ENCODE measurements at places on chromosomes 1 and 21.

GRCh38 chr1:6509919-6510291 lies 18.4 kb upstream of the PLEKHG5 start:
- peak; percentile 52 for DNase-seq

DNA sequence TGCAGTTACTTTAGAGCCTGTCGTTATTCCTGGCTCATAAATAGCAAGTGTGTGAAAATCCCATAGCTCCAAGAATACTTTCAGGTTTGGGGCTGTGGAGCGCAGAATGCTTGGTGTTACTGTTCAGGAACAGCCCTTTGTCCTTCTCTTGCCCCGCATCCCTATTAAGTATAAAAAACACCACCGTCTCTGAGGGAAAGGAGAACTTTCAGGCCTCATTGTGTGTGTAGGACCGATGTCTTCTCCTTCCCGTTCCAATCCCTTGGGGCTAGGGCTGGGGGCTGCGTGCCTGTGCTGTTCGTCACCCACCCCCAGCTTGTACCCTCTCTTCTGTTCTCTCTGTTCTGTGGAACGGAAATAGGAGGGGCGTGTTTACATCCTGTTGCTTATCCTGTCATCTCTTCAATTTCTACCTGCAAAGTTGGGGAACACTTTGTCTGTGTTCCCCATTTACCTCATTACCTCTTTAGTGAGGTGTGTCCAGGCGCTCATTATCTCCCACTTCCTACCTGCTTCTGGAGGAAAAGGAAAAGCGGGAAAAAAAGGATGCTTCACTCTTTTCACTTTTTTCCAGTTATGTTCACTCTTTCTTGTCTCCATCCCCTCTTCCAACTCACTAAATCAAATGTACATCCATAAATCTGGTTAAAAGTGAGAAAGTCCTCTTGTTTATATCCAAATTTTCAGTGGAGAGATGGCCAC lies 788 bp upstream of the TXNIP start:
- no peak for DNase-seq

DNA sequence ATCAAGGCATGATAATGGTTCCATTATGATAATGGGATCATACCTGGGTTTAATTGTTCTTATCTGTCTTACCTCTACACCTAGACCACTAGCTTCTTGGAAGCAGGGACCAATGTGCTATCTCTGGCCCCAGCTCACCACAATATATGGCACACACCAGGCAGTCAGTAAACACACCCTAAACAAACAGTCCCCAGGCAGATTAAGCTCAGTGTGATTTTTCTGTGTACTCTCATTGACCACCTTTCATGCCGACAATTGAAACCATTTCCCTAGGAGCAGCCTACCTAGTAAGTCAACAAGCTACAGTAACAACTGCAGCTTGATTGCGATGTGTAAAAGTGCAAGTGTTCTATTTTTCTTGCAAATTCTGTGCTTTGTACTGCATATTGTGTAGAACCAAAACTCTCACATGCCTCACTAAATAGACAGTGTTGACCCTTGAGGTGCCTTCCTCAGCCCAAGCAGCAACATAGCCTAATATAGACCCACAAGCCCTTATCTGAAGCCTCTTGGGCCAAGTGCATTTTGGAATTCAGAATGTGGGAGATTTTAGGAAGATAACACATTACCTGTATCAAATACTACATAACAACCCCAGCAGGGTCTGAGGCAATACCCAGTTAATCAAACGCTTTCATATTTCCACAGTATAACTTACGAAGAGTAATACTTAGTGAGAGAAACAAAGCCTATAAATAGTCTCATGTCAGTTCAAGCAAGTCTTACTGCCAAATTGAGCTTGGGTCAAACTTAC lies 32.0 kb downstream of the INPP5B start:
- no peak for DNase-seq

- DNase-seq, result no peak
These were observed 152.2 kb downstream of the SIPA1L2 start for GRCh38 chr1:232477728-232478127.

- no peak for DNase-seq
These were observed 6.0 kb upstream of the FCRL2 start for GRCh38 chr1:157782931-157783330.

DNA sequence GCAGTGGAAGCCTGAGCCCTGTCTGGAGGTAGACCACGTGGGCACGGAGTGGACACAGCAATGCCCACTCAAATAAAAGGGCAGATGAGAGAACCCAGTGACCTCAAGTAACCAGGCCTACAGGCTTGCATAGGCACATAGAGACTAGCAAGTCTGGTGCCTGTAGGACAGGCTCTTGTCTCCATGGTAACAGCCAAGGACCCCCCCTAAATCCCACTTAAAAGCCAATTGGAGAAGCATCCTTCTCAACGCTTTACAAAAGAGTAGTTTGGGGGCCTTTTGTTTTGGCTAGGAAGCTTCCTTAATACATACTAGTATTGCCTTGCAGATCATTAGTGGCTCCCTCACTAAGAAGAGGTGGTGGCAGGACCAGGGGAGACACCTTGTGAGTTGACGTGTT lies 63.9 kb downstream of the VWA5B1 start:
- no peak for DNase-seq

DNA sequence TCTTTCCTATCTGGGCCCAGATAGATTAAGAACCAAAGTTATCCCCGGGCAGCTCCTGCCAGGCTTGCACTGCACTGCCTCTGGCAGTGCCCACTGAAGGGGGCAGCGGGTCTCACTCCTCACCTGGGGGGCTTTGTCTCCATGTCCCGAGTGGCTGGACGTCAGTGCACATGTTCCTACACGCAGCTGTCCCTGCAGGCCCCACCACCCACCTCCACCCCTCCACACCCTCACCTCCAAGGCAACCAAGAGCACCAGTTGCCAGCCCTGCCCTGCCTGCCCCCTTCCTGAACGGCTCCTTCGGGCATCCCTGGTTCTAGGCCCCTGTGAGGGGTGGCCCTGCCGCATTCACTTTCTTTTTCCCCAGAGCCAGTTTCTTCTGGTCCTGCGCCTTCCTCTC lies 147.2 kb downstream of the PEX14 start:
- no peak for DNase-seq

DNA sequence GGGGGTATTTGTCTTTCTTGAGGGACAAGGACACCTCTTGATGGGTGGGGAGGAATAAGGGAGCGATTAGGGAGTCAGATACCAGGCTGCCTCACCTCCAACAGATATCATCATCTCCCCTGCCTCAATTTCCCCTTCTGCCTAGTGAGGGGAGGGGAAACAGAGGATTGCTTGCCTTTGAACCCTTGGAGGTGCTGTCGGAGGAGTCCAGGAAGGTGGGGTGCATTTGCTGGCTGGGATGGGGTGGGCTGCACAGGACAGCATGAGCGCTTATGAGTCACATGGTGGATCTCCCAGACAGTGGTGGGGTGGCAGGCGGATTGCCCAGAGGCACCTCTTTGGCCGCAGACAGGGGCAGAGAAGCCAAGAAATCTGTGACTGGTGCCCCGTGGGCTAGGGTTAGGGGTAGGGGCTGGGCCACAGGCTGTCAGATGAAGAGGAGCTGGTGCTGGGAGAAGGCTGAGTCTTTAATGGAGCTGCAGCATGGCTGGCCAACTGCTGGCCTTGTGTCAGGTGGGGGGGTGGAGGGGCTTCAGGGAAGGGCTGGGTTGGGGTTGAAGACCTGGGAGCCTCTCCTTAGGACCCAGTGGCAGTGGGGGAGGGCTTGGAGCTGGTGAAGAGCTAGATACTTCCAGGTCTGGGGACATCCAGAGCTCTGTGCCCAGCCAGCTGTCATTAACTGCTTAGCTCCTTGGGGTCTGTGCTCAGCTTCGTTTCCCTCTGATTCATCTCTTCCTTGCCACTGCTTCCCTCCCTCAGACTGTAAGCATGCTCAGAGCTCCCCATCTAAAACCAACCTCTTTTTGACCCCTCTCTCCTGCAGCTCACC lies 7.0 kb upstream of the ADORA1 start:
- DNase-seq, result no peak

- DNase-seq, result no peak
These were observed 529.5 kb downstream of the KCNT2 start for GRCh38 chr1:196078691-196079090.

- no peak for DNase-seq
These were observed 108.2 kb downstream of the LTN1 start for GRCh38 chr21:28884481-28884880.

DNA sequence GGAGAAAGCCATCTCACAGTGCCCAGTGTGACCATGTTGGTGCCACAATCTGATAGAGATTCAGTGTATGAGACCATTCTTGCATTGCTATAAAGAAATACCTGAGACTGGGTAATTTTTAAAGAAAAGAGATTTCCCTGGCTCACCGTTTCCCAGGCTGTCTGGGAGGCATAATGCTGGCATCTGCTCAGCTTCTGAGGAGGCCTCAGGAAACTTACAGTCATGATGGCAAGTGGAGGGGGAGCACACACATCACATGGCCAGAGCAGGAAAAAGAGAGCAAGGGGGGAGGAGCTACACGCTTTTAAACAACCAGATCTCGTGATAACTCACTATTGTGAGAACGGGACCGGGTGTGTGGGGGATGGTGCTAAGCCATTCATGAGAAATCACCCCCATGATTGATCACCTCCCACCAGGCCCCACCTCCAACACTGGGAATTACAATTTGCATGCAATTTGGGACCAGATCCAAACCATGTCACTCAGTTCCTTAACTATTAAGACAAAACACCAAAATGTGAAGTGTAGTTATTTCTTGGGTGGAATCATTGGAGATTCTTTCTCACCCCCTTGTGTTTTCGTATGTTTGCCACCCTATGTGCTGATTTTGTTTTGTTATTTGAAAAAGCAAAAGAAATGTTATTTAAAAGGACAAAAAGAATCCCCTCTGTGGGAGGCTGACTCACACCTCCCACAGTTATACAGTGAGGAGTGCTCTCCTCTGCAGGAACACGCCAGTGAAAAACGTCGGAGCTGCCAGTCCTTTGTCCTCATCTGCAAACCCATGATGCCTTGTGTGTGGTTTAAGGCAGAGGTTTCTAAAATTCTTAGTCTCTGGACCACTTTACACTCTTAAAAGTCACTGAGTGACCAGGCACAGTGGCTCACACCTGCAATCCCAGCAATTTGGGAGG lies 46.9 kb upstream of the IFNLR1 start:
- DNase-seq, result no peak

GRCh38 chr1:111887875-111888274 lies 101.6 kb downstream of the KCND3 start:
- no peak for DNase-seq

DNA sequence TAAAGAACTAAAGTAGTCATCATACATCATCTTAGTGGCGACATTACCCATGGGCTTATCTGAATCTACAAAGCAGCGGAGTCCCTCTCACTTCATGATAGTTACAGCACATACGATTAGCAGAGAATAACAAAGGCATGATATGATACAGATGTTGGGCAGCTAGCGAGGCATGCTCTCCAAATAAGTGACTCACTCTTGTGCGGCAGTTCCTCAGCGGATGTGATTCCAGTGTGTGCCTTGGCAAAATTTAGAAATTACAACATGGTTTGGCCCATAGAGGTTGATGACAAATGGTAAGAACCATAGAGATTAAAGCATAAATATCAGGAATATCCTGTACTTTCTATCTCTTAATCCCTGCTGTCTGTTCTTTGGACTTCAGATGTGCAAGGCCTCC lies 48.1 kb upstream of the PAXBP1 start:
- DNase-seq, result no peak
